ENCODE measurements at places on chromosomes 3 and 15.

GRCh38 chr3:131151-131888, 65.2 kb upstream of the CHL1 start:
- DNase-seq, result no peak

- no peak for DNase-seq
Observed at GRCh38 chr3:187763850-187764648, 18.8 kb upstream of the BCL6 start.

DNA sequence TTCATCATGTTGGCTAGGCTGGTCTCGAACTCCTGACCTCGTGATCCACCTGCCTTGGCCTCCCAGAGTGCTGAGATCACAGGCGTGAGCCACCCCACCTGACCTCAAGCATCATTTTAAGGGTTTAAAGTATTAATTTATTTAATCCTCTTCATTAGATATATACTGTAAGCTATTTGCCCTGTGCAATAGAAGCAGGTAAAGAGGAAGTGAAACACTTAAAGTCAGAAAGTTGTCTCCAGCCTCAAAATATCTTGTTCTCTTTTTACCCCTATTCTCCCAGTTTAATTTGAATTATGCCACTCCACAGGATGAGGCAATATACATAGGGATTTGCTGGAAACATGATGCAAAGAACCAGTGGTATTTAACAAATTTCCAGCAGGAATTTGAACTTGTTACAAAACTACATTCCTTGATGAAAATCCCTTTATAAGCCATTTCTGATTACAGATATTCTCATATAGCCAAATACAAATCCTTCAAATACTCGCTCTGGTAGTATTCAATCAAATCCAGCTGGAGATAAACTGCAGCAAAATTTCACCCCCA, 2.0 kb downstream of the NDUFB5 start:
- DNase-seq, result no peak

DNA sequence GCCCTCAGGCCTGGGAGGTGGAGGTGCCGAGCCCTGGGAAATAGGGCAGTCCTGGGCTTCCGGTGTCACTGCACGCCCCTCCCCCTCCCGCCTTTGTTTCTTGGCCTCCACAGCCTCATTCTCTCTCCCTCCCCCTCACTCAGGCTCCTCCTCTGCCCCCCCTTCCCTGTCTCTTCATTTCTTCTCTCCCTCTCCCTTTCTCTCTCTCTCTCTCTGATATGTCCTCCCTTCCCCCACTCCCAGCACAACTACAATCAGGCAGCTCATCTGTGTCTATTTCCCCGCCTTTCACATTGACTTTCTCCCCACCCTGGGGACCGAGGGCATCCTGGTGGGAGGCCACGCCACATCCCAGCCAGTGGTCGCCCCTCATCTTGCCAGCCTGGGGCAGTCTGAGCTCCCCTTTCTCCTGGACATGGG, 40.2 kb downstream of the IDH2 start:
- DNase-seq, result no peak

DNA sequence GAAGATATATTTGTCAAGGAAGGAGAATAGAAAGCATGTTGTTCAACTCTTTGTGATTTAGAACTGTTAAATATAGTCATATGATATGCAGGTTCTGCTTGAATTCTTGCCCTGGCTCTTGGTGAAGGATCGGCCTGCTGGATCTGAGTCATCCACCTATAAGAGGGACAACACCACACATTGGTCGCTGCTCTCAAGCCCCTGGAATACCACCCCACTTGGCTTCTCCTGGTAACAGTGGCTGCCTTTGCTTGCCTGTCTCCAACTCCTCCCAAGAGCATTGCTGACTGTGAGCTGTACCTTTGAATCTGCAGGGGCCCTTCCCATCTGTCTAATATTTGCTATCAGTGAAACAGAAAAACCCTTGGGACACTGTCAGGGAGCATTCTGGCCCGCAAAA, 78.9 kb upstream of the DGKG start:
- DNase-seq, result no peak

GRCh38 chr3:178518660-178519396, 17.4 kb upstream of the KCNMB2 start:
- no peak for DNase-seq

- no peak for DNase-seq
Observed at GRCh38 chr15:31327669-31328427, 1.2 kb downstream of the KLF13 start.

DNA sequence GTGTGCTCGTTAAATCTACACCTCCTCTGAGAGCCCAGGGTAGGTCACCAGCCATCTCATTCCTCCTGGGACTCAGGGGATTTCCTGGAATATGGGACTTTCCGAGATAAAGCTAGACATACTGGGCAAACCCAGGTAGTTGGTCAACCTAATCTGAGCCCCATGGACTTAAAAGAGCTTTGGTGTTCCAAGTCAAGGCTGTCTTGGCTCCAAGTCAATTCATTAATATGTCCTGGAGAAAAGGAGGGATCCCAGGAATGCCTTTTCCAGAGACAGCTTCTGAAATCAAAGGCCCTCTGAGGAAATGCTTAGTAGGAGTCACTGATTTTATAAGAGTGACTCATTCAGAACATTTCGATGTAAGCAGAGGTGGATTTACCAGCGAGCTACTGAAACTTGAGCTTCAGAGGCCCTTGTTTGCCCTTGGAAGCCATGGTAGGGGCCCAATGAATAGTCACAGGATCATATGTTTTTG, 137.3 kb upstream of the UBE2E1 start:
- peak; percentile 88 for DNase-seq

- DNase-seq, result no peak
Observed at GRCh38 chr15:23564821-23565394, 566 bp upstream of the MKRN3 start.

- no peak for DNase-seq
Observed at GRCh38 chr15:70039917-70040316, 57.8 kb downstream of the TLE3 start.

GRCh38 chr3:98903705-98904481, 2.4 kb upstream of the DCBLD2 start:
- no peak for DNase-seq

GRCh38 chr15:77484994-77485393, 64.3 kb downstream of the HMG20A start:
- no peak for DNase-seq

GRCh38 chr15:44536302-44536961, 515 bp upstream of the EIF3J start:
- DNase-seq, result peak; percentile 59

- DNase-seq, result no peak
Observed at GRCh38 chr3:172601066-172601832, 78.0 kb upstream of the TNFSF10 start.

- no peak for DNase-seq
Observed at GRCh38 chr3:24352893-24353553, 141.6 kb downstream of the THRB start.

GRCh38 chr3:140397847-140398246, 280.0 kb upstream of the TRIM42 start:
- DNase-seq, result no peak

GRCh38 chr3:20325563-20325962, 139.6 kb upstream of the SGO1 start:
- DNase-seq, result no peak

DNA sequence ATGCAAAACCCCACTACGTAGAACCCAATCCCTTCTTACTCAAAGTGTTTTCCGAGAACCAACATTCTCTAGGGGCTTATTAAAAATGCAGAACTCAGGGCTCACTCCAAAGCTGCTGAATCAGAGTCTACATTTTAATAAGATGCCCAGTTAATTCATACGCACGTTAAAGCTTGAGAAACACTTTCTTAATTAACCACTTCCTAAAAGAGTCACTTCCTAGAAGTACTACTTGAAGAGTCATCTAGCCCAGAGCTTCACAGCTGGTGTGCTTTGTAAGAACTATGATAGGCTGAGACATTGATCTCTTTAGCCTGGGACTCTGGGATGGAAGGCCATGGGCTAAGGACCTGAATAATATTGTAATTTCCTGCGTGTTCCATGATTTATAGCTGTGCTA, 9.0 kb downstream of the COL6A5 start:
- DNase-seq, result peak; percentile 70

GRCh38 chr15:88509321-88509720, 37.2 kb downstream of the DET1 start:
- DNase-seq, result no peak

GRCh38 chr3:15979900-15980299, 182.1 kb upstream of the ANKRD28 start:
- DNase-seq, result no peak

GRCh38 chr3:161559177-161559998, 62.8 kb downstream of the OTOL1 start:
- DNase-seq, result peak; percentile 43

DNA sequence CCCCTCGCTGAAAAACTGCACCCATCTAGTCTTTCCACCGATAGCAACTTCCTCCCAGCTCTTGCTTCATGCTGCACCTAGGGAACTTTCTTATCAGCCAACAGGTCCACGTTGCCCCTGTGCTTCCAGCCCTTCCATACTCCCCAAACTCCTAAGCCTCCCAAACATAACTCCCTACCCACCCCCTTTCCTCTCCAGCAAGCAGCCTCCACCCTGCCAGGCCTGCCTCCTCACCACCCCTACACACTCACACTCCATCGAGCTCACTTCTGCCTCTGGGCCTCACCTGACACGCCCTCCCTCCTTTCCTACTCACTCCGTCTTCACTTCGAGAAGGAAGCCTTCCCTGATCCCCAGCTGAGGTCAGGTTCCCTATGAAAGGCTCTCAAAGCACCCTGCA, 8.1 kb downstream of the INSYN1 start:
- no peak for DNase-seq

- DNase-seq, result no peak
Observed at GRCh38 chr3:132522353-132522752, 74.7 kb upstream of the ACKR4 start.

DNA sequence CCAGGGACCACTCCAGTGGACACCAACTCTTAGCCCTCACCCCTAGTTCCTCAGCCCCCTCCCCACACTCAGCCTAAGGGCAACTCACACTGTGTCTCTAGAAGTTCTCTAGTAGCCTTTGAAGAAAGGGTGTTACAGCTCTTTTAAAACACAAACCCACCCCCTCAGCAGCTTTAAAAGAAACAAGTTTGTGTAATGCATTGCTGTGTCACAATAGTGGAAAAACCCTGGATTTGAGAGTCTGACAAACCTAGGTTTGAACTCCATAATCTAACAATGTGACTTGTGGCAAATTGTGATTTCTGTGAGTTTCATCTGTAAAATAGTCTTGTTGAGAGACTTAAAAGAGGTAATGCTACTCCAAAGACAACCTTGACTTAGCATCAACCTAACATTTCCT, 54.0 kb downstream of the PLCH1 start:
- no peak for DNase-seq

GRCh38 chr15:74725845-74726773, 781 bp upstream of the CYP1A1 start:
- no peak for DNase-seq

GRCh38 chr3:97974996-97975395, 2.8 kb upstream of the RIOX2 start:
- DNase-seq, result no peak

GRCh38 chr3:151891721-151892120, 18.3 kb downstream of the SUCNR1 start:
- DNase-seq, result no peak

DNA sequence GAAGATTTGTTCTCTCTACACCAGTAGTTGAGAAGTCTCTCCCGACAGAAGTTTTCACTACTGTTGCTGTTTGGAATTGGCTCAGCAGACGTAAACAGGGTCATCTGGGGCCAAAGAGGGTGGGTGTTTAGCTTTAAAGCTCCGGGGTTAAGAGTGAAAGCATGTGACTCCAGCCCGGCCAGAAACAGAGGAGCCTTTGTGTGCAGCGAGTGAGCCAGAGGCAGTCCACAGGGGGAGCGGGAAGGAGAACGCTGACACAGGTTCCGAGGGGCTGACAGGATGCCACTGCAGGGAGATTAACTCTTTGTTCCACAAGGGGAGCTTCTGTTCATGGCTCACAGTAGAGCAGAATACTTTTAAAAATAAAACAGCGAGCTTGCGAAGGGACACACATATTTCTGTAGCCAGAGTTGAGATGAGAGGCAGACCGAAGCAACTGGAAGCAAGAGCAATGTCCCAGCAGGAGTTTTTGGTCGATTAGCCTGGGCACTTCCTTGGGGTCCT, 26.9 kb downstream of the BMF start:
- no peak for DNase-seq

- DNase-seq, result peak; percentile 63
Observed at GRCh38 chr3:138114988-138115971, at the start of gene DZIP1L. Gene DZIP1L, minus strand, starts transcription at chr3:138115608. Its CDS starts 11,637 bp downstream, at chr3:138103971.

GRCh38 chr3:151609491-151609890, 124.2 kb upstream of the AADACL2 start:
- no peak for DNase-seq

GRCh38 chr3:120566243-120566975, 29.7 kb upstream of the NDUFB4 start:
- DNase-seq, result no peak

GRCh38 chr15:93779341-93779740, 452.0 kb upstream of the MCTP2 start:
- no peak for DNase-seq

DNA sequence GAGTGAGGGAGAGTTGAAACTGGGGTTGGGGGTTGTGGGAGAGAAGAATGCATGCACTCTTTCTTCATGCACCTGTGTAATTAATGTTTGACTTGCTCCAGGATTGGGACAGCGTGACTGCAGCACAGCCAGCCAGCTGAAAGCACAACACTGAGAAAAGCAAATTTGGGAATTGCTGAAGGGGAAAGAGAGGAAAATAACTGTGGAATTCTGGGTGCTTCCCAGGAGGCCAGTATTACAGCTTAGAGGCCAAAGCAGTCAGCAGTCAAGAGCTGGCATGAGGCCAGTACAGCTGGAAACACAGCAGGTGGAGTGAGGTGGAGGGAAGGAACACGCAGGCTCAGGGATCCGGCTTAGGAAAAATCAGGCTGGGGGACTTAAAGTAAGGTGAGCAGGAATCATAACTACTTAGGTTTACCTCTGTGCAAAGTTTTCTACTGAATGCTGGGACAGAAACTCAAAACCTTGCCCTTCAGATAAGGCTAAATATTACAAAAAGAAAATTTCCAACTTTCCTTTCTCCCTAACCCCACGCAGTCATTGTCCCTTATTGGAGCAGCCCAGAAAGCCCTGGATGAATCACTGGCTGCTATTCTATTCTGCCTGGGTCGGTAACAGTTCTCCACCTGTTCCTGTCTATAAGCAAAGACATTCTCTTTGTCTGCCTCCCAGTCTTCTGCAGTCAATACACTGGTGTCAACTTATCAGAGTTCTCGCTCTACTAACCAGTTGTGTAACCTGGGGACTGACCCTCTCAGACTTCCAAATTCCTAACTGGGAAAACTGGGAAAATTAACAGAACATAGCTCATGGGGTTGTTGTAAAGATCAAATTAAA, 167.2 kb downstream of the MAGI1 start:
- DNase-seq, result no peak

GRCh38 chr15:63449731-63450130, 54.7 kb upstream of the USP3 start:
- no peak for DNase-seq

- DNase-seq, result no peak
Observed at GRCh38 chr15:98289747-98290146, 329.2 kb downstream of the ARRDC4 start.

GRCh38 chr3:80771085-80771484, 990.4 kb downstream of the GBE1 start:
- DNase-seq, result no peak

- DNase-seq, result no peak
Observed at GRCh38 chr15:36942248-36942827, 158.0 kb downstream of the MEIS2 start.

GRCh38 chr15:36579792-36580431, 486 bp downstream of the CDIN1 start:
- DNase-seq, result no peak

GRCh38 chr3:122030381-122031122, 8.5 kb upstream of the ILDR1 start:
- DNase-seq, result no peak

GRCh38 chr3:34626699-34627098, 828.3 kb downstream of the PDCD6IP start:
- no peak for DNase-seq

GRCh38 chr3:114462750-114463149, 168.9 kb downstream of the TIGIT start:
- DNase-seq, result no peak
